ENCODE measurements at places on chromosomes 7 and 10.

DNA sequence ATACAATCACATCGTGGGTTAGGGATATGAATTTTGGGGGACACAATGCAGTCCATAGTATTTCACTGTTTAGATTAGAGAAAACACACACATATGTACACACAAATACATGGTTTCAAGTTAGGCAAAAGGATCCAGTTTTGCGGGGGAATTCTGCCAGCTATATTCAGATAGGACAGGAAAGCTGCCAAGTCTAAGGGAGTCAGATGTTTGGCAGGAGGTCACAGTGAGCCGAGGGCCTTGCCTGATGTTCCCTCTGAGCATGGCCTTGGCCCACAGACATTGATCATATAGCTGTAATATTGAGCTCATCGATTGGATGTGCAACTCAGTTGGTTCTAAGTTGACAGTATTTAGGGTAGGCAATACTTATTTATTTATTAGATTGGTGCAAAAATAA, 122.8 kb downstream of the ADRA2A start:
- DNase-seq = no peak

- no peak for DNase-seq
Observed at GRCh38 chr7:18906901-18907300, 210.5 kb downstream of the TWIST1 start.

GRCh38 chr10:122141821-122142640, 129.1 kb upstream of the BTBD16 start:
- DNase-seq = peak; percentile 82

DNA sequence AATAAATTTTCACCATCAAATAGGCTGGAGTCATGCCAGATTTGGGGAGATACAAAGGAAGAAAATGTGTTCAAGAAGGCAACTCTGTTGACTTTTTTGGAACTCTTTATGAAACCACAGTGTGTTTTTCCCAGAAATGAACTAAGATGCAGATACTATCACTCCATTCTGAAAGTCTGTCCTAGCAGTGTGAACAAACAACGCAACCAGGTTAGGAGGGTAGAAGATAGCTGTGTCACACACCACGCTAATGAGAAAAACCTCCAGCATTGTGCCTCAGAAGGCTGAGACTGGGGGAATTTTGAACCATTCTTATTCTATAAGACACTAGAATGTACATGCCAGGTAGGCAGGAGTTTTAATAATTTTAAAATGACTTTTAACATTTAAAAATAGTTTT, 15.9 kb upstream of the ATP6V0A4 start:
- no peak for DNase-seq

GRCh38 chr10:70348228-70348850, 34.1 kb downstream of the LRRC20 start:
- DNase-seq = peak; percentile 41

DNA sequence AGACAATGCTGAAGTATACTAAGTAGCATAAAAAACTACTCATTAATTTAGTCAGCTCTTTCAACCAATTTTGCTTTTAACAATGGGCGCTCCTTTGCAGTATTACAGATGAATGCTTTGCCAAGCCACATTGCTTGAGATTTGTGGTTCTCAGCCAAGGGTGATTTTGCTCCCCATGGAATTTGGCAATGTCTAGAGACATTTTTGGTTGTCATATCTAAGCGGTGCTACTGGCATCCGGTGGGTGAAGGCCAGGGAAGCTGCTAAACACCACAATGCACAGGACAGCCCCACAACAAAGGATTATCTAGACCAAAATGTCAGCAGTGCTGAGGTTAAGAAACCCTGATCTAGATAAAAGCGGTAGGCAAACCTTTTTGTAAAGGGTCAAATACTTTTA, 112.0 kb downstream of the UBE2H start:
- no peak for DNase-seq

- DNase-seq = no peak
Observed at GRCh38 chr7:116164552-116165306, 45.6 kb upstream of the TES start.

DNA sequence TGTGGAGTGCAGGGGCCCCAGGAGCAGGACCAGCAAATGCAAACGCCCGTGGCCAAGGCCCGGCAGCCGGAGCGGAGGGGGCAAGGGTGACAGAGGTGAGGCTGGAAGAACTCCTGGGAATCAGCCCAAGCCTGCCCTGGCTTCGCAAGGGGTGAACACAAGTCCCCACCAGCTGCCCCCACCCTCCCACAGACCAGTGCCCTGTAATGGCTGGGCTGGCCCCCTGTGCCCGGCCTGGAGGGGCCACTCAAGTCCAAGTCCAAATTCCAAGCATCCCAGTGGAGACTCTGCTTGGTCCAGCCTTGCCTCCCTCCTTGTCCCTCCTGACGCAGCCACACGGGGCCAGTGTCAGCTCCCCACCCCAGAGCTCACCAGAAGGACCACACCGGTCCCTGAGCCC, 28.0 kb downstream of the MICALL2 start:
- DNase-seq = no peak

GRCh38 chr10:7819121-7819460, 786 bp downstream of the TAF3 start:
- DNase-seq = peak; percentile 49

DNA sequence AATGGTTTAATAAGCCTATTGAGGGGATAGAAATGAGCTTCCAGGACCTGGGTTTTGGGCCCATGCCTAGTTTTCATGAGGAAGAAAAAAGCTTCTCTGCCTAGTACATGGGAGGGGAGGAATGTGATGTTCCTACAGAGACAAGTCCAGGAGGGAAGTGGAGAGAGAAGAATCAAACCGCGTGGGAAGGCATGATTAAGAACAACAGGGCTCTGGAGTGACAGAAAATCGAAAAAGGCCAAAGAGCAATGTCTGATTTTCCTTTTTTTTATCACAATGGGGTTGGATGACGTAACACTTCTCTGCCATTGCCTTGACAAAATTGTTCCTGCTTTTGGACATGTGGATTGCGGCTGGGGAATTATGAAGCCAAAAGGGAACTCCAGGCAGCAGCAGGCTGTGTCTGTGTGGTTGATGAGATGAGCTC, 258.6 kb downstream of the CXCL12 start:
- no peak for DNase-seq

GRCh38 chr10:105468759-105469158, 827.7 kb downstream of the SORCS3 start:
- DNase-seq = no peak

GRCh38 chr7:119596651-119597050, 676.3 kb upstream of the KCND2 start:
- no peak for DNase-seq

DNA sequence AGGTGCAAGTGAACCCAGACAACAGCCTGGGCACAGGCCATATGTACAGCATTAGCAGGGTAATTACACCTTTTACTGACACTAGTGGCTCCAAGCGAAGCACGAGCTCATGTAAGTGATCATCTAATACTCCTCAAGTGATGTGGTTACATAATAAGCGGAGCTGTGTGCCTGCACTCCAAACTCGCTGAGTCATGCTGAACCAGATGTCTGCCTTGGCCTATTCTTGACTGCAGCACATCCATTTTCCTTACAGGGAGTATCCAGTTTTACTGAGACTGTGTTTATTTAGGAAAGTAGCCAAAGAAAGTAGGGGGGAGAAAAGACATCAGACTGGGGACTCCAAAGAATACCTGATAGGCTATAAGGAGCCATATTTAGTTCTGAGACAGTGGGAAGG, 90.1 kb downstream of the GRM3 start:
- DNase-seq = no peak

DNA sequence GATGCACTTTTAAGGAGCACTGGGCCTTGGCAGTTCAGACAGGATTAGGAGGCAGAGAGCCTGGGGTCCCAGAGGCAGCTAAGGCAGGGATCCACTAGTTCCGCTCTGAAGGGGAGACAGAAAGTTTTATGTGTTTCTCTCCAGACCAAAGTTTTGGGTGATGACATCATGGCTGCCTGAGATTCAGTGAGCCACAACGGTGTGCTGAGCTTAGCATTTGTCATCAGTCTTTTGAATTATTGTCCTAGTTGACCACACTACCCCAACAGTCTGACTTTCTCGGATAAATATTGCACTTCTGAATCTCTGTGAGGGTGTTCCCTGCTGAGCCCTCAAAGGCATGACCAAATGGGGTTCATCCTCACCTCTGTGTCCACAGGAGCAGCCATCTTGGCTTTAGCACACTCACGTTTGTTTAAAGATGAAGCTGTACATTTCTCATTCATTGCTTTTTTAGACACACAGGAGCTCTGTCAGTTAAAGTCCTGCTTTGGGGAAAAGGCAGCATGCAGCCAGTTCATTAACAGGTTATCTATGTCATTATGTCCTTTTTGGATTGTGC, 297.7 kb upstream of the LRGUK start:
- no peak for DNase-seq

- no peak for DNase-seq
Observed at GRCh38 chr7:8201846-8202441, 60.0 kb downstream of the ICA1 start.

DNA sequence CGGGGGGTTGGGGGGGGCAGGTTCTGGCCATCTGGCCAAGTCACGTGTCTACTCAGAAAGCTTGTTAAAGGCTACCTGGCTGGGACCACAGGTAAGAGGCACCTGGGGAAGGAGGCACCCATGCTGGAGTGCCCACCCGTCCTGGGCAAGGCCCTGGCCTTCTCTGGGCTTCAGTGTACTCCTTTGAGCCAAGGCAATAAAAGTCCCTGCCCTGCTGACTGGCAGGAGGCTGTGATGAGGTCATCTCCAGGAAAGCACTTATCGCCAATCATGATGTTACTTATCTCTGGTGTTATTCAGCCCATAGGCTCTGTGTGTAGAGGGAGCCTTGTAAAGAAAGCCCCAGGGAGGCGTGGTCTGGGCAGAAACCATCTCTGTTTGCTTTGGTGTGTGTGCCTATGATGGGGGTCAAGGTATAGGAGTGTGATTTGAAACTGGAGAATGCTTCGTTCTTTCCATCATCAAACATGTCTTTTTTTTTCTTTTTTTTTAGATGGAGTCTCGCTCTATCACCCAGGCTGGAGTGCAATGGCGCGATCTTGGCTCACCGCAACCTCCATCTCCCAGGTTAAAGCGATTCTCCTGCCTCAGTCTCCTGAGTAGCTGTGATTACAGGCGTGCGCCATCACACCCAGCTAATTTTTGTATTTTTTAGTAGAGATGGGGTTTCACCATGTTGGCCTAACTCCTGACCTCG, 2.5 kb upstream of the CLDN4 start:
- DNase-seq = no peak

DNA sequence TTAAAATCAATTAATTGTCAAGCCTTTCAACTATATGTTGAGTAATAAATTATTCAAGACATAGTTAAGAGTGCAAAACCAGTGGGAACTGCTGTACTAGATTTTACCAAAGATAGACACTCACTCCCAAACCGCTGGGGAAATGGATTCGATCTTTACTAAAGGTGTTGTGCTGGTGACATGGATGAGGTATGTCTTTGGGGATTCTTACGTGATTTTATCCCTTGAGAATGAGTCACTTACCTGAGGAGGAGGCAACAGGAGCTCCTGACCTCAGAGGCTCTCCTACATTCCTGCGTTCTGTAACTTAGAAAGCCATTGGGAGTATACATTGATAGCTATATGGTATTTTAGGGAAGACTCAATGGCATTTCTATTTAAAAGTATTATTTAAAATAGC, 165.5 kb downstream of the PKD1L1 start:
- no peak for DNase-seq

DNA sequence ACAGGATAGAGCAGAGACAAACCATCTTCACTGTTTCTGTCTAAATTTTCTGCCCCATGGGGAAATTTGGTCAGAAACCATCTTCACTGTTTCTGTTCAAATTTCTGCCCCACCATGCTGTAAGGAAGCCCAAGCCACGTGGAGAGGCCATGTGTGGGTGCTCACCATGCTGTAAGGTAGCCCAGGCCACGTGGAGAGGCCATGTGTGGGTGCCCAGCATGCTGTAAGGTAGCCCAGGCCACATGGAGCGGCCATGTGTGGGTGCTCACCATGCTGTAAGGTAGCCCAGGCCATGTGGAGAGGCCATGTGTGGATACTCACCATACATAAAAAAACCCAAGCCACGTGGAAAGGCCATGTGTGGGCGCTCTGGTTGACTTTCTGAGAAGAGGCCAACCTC, 1088.7 kb upstream of the AUTS2 start:
- no peak for DNase-seq

DNA sequence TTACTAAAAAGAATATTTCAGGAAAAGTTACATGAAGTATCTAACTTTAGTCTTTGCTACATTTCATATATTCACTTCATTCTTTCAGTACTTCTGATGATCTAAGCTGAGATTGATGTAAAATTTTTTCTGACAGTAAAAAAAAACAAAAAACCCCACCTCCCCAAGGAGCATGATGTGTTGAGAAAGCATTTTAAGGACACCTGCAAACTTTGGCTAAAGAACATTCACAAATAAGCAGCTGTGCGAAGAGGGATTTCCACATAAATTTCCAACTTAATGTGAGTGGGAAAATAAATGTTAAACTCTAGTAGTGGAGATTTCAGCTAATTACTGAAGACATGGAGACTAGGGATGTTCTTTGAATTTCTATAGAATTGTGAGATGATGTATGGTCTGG, 35.5 kb downstream of the DLD start:
- no peak for DNase-seq

DNA sequence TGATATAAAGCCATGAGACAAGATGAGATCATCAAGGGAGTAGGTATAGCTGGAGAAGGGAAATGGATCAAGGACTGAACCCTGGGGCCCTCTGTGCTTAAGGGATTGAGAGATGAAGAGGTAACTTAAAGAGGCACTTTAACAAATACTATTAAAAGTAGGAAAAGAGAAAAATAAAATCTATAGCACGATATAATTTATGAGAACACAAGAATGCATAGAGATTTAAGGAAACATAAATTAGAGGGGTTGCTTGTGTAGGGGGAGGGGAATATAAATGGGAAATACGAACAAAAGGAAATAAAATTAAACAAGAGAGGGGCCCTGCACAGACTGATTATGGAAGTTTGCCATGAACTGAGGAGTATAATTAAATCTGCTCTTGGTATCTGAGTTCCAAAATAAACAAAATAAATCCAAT, 15.6 kb upstream of the LRRC17 start:
- DNase-seq = no peak

- no peak for DNase-seq
Observed at GRCh38 chr7:41760293-41760692, 57.4 kb upstream of the INHBA start.

GRCh38 chr7:158019726-158020705, 567.6 kb downstream of the PTPRN2 start:
- DNase-seq = no peak

- no peak for DNase-seq
Observed at GRCh38 chr7:35319606-35320005, 65.7 kb upstream of the TBX20 start.

GRCh38 chr7:26227987-26228386, 26.4 kb downstream of the CBX3 start:
- DNase-seq = no peak

DNA sequence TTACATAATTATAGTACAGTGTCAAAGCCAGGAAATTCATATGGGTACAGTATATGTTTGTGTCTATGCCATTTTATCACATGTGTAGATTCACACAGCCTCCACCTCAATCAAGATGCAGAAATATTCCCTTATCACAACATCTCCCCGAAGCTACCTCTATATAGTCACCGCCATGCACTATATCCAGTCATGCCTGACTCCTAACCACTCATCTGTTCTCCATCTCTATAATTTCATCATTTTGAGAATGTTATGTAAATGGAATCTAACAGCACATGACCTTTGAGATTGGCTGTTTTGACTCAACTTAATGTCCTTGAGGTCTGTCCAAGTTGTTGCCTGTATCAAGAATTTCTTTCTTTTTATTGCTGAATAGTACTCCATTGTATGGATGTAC, 22.3 kb upstream of the SLC25A13 start:
- DNase-seq = no peak
